Sciatic nerve (tissue), 2 donors: ENCODE measurements at places on chromosomes 13 and 19. TPM values are rescaled to one million over a fixed set of nuclear protein-coding genes. Genes with fewer than 3 reads are reported as not detected.

- DNase-seq, result no peak
Measured at GRCh38 chr13:73844986-73845385, 289.2 kb downstream of the KLF12 start.

DNA sequence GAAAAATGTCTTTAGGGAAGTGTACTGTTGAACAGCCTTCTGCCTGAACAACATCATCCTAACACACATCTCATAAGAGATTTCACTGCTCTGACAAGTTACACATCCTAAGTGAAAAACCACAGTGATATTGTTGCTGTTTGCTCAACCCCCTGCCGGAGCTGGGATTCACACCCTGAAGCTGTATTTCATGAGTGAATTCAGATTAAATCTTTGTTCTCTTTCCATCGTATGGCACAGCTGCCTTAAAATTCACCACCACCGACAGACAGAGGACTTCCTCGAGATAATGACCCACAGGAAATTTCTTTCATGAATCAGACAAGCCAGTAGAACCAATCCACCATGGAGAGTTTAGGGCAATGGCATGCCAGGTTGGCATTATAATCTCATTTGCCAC is 280.8 kb downstream of the DCT start:
- DNase-seq, result no peak

CD22 gene
- total RNA-seq, result 23.8 TPM

FFAR3 gene
- 0.76 TPM for total RNA-seq

ERICH4 gene
- not detected for total RNA-seq

- no peak for DNase-seq
Measured at GRCh38 chr13:22262001-22262885, 591.4 kb downstream of the FGF9 start.

POMP gene
- total RNA-seq, result 49.2 TPM

ZNF626 gene
- 19.7 TPM for total RNA-seq

GRCh38 chr13:34842466-34842865 is 99.6 kb upstream of the NBEA start:
- no peak for DNase-seq

ZMYM2 gene
- total RNA-seq, result 125 TPM

MATK gene
- 1.6 TPM for total RNA-seq

GRCh38 chr13:34990399-34991214 is 48.5 kb downstream of the NBEA start:
- DNase-seq, result no peak

PPP1R13L gene
- total RNA-seq, result 20.7 TPM

FCGBP gene
- 83.1 TPM for total RNA-seq

PSG6 gene
- total RNA-seq, result not detected

DNA sequence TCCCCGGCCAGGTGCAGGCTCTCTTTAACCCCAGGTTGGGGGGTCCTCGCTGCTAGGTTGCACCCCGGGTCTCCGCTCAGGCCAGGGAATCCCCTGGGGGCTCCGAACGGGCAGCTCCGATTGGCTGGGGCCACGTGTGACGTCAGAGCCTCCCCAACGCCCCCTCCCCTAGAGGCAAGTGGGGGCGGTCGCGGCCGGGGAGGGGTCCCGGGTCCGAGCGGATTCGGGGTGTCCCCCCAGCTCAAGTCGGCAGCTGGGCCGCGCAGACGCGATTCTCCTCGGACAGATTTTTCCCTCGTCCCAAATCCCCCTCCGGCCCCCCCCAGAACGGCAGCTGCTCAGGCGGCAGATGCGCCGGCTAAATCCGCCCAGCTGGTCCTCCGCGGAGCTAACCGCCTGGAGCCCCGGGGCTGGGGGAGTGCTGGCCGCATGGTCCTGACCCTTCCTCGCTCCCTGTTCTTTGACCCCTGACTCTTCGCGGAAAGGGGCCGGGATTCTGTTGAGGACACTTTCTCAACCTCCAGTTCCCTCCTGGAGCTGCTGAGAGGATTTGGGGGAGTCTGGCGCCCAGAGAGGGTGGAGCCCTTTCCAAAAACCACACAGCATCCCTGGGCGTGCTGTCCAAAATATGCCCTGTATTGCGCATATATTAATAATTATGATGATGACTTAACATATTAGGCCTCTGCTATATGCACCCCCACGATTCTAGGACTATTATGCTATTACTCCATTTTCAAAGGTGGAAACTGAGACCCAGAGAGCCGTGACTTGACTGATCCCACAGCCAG is 25.4 kb upstream of the SEMA6B start:
- DNase-seq, result no peak

- peak; percentile 67 for DNase-seq
Measured at GRCh38 chr13:99657848-99658260, 156.6 kb downstream of the TM9SF2 start.

LGALS14 gene
- not detected for total RNA-seq

GRCh38 chr13:91482427-91482826 is 84.0 kb downstream of the GPC5 start:
- no peak for DNase-seq

EFNB2 gene
- 37.0 TPM for total RNA-seq

DNA sequence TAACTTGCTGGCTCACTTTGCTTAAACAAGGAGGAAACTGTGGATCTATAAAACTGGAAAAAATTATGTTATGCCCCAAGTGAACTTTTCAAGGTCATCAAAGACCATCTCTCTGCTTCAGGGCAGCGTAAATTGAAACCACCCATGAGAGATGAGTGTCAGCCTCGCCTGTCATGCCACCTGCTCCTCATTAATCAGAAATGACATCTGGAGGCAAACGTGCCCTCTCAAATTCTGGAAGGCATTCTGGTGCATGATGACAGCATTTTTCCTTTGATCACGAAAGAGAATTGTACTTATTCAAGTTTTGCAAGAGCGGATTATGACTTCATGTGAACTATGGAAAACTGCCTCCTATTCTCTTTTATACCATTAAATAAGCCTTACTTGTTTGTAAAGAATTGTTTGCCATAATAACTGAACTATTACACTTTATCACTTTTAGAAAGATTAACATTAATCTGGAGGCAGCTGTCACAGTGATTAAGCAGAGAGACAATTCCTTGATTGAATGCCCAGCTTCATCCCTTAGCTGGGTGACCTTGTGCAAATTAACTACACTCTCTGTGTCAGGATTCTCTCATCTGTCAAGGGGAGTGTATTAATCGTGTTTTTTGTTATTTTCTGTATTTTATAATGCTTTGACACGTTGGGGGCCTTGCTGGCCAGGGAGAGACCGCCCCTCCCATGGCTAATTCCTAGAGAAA is 17.0 kb upstream of the SACS start:
- no peak for DNase-seq

DNA sequence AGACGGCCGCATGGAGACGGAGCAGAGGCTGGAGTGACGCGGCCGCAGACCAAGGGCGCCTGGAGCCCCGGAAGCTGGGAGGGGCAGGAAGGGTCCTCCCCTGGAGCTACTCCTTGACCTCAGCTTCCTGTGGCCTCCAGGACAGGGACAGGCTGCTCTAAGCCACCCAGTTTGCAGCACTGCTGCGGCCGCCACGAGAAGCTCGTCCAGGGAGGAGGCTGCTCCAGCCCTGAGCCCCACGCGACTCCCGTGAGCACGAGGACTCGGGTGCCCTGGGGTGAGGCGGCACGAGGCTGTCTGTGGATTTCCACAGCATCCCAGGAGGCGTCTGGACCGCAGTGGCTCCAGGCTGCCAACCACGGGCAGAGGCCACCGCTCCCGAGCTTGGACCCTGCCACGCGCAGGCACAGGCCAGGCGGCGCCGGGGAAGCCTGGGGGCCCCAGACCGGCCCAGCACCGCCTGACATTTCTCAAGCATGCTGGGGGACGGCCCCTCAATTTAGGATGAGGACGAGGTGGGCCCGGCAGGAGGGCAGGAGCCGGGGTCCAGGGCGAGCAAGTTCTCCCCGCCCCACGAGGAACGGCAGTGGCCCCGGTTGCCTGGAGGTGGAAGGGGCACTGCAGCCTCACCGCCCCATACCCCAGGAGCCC is 10.7 kb downstream of the SBNO2 start:
- peak; percentile 66 for DNase-seq

ATP8A2 gene
- total RNA-seq, result 1.2 TPM

DNA sequence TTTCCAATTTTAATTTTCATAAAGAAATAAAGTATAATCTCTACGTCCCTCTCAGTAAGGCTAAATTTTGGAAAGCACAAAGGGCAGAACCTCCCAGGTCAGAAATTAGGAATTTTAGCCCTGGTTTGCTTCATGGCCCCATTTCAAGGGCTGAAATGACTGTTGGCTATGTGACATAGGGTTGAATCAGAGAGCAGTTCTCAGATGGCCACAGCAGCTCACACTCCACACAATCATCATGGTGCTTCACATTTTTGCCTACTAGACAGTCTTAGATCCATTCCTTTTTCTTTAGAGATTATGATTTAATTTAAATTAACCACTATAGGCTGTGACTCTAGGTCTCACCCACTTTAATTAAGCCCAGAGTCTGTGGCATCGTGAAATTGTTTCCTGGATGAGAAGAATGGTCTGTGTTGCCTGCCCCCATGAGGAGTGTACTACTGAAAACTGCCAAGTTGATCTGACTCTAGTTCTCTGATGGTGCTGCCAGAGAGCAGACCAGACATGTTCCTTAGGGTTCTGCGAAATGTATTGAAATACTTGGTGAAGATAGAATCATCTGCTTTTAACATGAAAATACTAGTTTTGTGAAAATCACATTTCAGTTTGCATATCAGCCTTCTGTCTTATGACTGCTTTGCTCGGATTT is 57.4 kb downstream of the ESD start:
- DNase-seq, result no peak

DNA sequence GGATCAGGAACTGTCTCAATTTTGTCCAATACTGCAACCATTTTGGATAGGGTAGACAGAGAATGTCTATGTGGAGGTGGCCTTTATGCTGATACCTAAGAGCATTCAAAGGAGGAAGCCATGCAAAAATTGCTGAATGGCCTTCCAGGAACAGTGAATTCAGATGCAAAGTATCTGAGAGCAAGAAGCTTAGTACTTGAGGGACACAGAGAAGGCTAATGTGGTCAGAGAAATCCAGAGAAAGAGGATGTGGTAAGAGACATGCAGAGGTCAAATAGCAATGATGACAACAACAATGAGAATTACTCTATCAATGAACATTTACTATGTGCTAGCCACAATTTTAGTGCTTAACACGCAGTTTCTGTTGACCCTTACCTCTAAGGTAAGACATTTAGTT is 785.6 kb upstream of the KLHL1 start:
- DNase-seq, result no peak

SLC7A1 gene
- 34.6 TPM for total RNA-seq

DNA sequence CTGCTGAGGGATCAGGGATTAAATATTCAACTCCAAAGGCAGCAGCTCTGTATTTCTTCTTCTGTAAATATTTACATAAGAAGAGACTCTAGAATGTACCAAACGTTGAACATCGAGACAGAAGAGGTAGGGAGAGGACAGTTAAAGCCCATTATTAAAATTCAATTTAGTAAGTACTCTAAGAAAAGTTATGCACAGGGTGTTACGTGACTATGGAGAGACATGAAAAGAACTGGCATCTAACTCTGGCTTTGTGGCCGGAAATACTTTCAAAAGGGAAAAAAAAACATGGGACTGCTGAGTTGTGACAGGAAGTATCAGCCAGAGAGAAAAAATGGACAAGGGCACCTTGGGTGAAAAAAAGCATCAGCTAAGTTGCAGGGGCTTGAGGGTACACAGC is 36.7 kb downstream of the LNX2 start:
- no peak for DNase-seq

GDF15 gene
- 8.3 TPM for total RNA-seq

- DNase-seq, result no peak
Measured at GRCh38 chr13:78655906-78656305, 3.0 kb downstream of the OBI1 start.

DNA sequence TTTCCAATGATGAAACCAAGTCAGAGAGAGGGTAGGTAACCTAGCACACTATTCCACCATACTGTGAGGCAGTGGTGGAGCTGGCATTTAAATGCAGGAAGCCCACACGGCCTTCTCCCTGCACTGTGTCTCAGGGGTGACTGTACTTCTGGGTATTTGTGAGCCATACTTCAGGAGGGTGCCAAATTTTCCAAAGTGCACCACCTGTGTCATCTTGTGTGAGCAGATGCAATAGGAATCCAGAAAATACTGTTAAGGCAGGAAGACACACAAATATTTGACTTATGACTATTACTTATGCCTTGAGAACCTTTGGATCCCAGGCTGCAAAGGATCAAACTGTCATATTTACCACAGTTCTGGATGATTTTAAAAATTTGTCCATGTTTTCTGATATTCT is 17.3 kb downstream of the ZNF229 start:
- DNase-seq, result no peak

CD37 gene
- 21.3 TPM for total RNA-seq

- no peak for DNase-seq
Measured at GRCh38 chr19:14495672-14496028, 277 bp downstream of the GIPC1 start.

ZNF761 gene
- total RNA-seq, result 10.4 TPM

DNA sequence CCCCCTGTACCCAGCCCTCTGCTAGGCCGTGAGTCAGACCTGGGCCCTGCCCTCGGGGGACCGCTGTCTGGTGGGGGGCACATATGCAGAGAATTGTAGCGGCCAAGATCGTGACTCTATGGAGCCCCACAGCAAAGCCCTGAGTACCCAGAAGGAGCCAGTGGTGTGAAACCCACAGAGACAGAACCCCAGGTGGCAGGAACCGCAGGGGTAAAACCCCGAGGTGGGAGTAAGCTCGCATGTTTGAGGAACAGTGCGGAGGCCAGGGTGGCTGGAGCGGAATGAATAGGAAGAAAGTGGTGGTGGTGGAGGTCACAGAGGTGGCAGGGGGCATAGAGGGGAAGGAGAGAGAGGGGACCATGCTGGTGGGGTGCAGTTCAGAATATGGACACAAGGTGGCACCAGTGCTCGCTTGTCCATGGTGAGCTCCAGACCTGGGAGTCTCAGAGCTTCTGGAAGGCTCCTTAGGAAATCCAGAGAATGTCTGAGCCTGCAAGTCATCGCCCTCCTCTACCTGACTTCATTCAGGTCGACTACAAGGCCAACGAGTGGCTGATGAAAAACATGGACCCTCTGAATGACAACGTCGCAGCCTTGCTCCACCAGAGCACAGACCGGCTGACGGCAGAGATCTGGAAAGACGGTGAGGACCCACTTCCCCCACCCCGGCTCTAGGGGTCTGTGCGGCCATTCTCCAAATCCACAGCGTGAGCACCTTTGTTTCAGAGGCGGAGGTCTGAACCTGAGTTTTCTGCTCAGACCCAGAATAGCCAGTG is 48.9 kb downstream of the MYH14 start:
- no peak for DNase-seq

ZNF582 gene
- total RNA-seq, result 5.5 TPM

ARL11 gene
- total RNA-seq, result 1.1 TPM
